CD4-positive, alpha-beta T cell treated with Interleukin-2 at 100 ng/mL for 4 hours (primary cell): ENCODE measurements at places on chromosomes 13 and 19.

DNA sequence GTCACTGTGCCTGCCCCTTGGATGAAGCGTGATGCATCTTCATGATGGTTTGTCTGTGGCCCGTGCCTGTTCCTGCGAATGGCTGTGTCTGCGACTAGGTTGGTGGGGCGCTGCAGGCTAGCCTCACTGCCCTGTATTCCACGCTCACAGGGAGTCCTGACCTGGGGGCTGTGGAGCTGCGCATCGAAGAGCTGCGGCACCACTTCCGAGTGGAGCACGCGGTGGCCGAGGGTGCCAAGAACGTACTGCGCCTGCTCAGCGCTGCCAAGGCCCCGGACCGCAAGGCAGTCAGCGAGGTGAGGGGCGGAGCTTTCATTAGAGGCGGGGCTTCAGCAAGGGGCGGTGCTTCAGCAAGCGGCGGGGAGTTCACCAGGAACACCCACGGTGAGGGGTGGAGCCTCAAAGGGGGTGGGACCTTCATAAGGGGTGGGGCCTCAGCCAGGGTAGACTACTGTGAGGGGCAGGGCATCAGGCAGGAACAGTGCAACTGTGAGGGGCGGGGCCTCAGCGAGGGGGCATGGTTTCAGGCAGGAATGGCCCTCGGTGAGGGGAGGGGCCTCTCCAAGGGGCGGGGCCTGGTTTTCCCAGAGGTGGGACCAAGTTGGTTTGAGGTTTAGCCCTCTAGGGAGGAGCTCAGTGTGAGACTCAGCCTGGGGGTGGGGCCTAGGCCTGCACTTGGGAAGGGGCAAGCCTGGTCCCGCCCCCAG, 17.2 kb downstream of the PKN1 start:
- peak; percentile 21 for DNase-seq

- DNase-seq = no peak
These were observed 3.2 kb downstream of the NAPA start for GRCh38 chr19:47511681-47512080.

GRCh38 chr19:6376512-6377190, 918 bp upstream of the PSPN start:
- DNase-seq = no peak

DNA sequence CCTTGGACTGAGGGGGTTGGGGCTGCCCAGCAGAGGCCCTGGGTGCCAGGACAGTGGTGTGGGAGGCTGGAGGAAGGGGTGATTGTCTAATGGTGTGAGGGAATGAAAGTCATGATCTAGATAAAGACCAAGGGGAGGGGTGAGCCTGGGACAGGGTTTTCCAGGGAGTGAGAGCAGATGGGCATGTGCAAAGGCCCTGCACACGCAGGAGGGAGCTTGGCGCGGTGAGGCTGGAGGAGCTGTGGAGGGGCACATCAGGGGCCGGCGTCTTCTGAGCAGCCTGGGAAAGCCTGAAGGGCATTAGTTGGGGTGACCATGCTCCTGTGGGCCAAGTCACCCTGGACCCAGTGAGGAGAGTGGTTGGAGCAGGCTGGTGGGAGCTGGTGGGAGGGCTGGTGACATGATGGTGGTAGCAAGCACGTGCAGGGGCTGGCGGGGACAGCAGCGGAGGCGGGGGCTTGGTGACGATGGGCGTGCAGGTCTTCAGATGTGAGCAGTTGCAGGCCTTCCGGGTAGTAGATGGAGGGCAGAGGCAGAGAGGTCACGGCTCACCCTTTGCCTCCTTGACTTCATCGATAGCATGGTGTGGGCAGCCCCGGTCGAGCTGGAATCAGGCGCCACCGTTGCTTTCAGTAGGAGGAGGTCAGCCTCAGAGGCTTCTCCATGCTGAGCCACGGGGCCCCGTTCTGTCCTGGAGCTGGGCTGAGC, 20.2 kb upstream of the F2RL3 start:
- no peak for DNase-seq

DNA sequence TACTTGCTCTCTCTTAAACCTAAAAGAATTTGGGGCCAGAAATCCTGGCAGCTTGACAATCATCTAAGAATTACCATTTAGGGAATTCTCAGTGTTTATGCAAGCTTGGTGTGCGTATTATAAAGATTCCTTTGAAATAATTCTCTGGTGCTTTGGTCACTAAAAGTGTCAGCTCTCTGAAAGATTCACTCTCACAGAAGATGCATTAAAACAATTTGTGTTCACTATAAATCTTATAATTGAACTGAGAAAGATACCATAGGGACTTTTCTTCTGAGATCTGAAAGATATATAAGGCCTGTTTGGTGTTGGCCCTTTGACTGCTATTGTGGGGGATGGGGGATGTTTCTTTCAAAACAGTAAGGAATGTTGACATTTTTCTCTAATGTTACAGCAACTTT, 27.3 kb downstream of the EPSTI1 start:
- DNase-seq = no peak

GRCh38 chr19:34300380-34300779, 46.0 kb downstream of the GARRE1 start:
- DNase-seq = no peak

DNA sequence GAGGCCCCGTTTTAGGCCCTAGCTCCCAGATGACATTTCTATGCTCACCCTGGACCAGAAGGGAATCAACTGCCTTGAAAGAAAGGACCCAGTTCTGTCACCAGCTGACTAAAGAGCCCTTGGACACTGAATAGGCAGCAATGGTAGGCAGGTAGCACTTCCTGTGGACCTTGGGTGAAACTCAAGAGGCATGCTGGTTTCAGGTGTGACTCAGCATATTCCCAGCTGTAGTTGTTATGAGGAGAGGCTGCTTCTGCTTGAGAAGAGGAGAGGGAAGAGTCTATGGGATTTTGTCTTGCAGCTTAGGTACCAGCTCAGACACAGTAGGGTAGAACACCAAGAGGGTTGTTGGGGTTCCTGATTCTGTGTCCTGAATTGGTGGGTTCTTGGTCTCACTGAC, 37.9 kb upstream of the HTR2A start:
- no peak for DNase-seq

- DNase-seq = no peak
These were observed 37.5 kb downstream of the C13orf46 start for GRCh38 chr13:113936166-113936965.

GRCh38 chr19:50779504-50780457, 9.5 kb downstream of the GPR32 start:
- DNase-seq = no peak

DNA sequence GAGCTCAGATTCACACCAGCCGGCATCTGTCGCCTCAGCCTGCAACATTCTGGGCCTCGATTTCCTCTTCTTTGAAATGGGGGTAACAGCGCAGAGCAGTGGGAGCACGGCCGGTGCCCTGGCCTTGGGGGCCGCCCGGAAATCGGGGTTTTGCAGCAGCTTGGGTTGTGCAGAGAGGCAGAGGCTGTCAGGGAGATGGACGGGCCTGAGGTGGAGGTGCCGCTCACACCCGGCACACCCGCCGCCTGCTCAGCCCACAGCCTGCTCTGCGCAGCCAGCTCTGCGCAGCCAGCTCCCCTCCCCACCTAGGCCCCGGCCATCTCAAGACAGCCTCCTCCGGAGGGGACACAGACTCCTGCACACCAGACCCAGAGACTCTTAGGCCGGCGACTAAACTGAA, 10.6 kb downstream of the KLF2 start:
- DNase-seq = peak; percentile 52

GRCh38 chr19:23403581-23404324, 8.5 kb upstream of the ZNF91 start:
- DNase-seq = no peak

- DNase-seq = no peak
These were observed 17.2 kb downstream of the VRK3 start for GRCh38 chr19:50007947-50008346.

DNA sequence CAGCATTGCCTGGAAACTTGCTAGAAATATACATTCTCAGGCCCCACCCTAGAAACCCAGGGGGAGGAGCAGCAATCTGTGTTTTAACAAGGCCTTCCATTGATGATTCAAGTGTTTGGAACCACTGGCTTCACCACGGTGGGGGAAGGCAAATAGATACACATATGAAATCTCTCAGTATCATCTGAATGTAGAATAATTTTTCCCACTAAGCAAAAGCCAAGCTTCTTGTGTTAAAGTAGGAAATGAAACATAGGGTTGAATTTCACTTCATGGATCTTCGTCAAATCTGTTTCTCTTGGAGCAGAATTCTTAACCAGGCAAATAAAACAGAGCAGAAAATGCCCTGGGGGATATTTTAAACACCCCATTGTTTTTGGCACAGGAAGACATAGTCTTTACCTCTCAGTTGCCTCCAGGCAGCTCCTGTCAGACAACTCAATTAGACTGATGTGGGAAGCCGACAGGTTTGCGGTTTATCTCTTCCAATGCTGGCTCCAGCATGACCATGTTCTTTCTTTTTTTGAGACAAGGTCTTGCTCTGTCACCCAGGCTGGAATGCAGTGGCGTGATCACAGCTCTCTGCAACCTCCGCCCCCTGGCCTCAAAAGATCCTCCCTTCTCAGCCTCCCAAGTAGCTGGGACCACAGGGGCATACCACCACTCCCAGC, 213.0 kb downstream of the FOXO1 start:
- no peak for DNase-seq

- DNase-seq = no peak
These were observed 30.2 kb upstream of the SLC15A1 start for GRCh38 chr13:98782654-98783053.

- DNase-seq = no peak
These were observed 1.4 kb downstream of the MAG start for GRCh38 chr19:35293363-35293739.

DNA sequence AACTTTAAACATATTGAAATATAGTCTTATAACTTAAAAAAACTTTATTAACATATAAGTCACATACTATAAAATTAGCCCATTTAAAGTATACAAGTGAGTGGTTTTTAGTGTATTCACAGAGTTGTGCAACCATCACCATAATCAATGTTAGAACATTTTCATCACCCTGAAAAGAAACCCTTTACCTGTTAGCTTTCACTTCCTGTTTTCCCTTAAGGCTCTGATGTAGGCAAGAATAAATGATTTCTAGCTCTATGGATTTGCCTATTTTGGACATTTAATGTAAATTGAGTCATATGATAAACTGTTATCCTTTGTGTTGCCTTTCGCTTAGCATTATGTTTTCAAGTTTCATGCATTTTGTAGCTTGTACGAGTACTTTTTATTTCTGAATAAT, 15.6 kb downstream of the ZNF568 start:
- DNase-seq = no peak

DNA sequence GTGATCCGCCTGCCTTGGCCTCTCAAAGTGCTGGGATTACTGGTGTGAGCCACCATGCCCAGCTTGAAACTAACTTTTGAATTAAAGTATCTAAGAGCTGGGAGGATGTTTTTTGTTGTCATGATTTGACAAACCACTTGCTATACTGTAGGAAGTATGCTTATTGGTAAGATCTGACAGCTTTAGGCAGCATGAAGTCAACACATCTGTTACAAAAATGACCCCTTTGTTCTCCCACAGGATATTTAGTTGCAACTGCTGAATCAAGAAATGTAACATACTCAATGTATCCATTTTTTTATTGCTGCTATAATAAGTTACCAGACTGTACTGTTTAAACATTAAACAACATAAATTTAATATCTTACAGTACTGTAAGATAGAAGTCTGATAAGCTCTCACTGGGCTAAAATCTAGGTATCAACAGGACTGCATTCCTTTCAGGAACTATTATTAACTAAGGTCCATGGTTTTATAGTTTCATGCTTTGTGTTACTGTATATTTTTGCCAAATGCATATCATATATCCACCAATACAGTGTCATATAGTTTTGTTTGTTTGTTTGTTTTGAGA, 22.8 kb upstream of the LRP3 start:
- no peak for DNase-seq

GRCh38 chr13:103325672-103326071, 259.5 kb upstream of the SLC10A2 start:
- DNase-seq = no peak

- no peak for DNase-seq
These were observed 536.7 kb upstream of the ARGLU1 start for GRCh38 chr13:107104631-107105030.

DNA sequence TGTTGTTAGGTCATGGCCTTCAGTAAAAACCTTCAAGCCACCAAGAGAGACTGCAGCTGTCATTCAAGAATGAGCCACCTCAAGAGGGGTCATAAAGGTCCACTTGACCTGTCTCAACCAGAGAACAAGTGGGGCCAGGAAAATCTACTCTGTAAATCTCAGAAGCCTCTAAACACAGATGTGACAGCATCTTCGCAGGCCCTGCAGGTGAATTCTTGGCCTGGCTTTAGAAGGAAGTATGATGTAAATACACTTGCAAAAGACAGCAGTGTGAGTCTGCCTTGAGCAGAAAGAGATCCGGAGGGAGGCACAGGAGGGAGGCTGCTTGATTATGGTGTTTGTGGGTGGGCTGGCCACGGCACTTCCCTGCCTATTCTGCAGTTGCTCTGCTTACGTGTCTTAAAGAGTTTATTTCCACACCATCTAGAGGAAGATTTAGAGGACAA, 1082.9 kb downstream of the UQCRFS1 start:
- no peak for DNase-seq

DNA sequence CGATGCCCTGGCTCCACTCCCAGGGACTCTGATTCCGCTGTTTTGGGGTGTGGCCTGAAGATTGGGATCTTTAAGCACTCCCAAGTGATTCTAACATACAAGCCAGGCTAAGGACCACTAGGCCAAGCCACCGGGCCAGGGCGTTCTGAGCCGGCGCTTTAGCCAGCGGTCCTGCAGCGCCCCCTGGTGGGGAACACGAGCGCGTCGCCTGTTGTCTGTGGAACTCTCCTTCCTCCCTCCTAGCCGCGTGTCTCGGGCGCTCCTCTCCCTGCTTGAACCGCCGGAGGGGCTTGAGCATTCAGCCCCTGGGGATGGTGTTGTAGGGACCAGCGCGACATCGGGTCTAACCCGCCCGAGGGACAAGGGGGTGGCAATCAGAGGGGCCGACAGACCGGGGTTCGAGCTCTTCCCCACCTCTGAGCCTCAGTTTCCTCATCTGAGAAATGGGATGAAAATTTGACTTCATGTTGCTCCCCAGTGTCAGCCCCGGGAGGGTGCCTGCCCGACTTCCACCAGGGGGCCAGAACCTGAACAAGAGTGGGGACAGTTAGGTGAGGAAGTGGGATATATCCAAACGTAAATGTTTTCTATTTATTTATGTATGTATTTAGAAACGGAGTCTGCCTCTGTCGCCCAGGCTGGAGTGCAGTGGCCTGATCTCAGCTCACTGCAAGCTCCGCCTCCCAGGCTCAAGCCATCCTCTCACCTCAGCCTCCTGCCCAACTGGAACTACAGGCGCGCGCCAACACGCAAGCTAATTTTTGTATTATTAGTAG, 18.0 kb upstream of the PNMA8B start:
- peak; percentile 74 for DNase-seq

DNA sequence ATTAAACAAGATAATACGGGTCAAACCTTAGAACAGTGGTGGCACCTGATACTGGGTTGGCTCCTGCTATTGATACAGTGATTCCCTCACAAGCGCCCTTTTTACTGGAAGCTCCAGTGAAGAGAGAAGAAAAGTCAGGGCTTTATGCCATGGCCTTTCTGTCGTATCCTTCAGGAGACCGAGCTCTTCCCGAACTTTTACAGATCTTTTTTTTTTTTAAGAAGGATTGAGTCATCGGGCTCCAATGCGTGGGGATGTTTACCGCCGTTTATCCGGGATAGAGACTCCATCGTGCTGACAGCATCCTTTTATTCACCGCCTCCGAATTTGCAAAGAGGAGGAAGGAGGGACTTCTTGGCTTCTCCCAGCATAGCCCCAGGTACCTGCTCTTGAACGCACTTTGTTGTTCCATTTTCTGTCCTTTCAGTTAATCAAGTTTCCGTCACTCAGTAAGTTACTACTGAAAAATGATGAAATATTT, 574 bp downstream of the ZNF227 start:
- no peak for DNase-seq
